ENCODE measurements at places on chromosomes 5 and 9.
A peak's percentile ranks its signal among the peaks of the same experiment; 100 is the strongest.

DNA sequence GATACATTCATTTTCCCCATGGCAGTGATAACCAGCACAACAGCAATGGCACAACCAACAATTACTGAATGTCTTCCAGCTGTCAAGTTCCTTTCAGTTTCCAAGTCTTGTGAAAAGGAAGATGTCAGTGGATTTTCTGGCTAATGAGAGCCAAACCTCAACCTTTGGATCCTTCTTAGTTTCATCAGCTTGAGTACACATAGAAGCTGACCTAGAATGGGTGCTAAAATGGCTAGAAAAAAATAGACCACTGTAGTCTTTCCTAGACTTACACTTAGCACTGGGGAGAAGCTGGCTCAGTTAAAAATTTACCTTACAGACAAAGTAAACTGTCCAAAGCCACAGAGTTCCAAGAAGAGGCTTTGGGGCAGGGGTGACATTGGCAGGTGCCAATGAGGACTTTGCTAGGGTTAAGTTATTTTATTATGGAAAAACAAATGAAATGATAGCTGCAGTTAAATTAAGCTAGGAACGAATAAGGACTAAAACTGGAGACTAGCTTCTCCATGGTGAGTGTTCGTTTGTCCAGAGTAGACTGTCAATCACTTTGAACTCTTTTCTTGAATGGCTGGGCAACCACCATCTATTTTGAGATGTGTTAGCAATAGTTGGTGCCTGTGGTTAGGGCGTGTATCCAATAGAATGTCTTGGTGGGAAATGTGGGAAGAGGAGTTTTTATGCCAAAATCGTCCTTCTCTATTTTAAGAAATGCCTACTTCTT lies 25.9 kb upstream of the TXN start:
- no peak for DNase-seq

- peak; percentile 65 for DNase-seq
Measured at GRCh38 chr9:96317335-96317980, 15.5 kb upstream of the HSD17B3 start.

- no peak for DNase-seq
Measured at GRCh38 chr5:17897776-17898175, 263.5 kb downstream of the TAF11L14 start.

DNA sequence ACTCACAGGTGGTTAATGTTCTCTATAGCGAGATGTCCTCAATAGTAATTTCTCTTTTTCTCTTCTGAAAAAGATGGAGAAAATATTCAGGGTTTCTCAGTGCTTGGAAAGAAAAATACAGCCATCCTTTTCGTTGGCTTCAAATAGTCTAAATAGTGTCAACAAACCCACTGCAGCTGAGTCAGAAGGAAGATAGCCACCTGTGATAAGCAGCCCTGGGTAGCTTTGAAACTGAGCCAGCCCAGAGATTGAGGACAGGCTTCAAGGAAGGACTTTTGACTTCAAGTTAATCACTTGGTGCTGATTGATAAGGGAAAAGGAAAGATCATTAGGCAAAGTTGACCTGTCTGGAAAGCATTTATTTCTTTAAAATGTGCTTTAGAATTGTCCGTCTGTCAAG lies 78.7 kb upstream of the TYRP1 start:
- DNase-seq = no peak

DNA sequence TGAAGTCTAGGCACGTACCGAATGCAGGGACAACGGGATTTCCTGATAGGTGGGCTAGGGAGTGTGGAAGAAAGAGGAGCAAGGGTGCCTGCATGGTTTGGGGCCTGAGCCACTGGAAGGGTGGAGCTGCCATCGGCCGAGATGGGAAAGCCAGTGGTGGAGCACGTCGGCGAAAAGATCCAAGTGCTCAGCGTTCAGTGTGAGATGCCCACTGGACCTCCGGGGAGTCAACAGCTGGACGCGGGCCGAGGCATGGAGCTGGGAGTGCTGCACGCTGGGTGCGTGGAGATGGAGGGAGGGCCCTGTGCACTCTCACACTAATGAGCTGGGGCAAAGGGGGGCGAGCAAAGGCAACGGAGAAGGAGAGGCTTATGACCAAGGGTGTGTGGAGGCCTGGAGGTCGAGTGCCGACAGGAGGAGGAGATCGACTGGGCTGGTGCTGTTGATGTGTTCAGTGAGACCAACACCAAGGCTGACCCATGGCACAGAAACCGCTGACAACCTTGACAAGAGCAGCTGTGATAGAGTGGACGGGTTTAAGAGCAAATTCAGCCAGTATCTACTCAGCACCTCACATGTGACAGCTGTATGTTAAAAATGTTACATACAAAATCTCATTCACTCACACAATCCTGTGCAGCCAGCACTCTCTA lies 85.7 kb downstream of the STK10 start:
- no peak for DNase-seq

GRCh38 chr9:137459601-137460362 lies 648 bp upstream of the NSMF start:
- DNase-seq = no peak

GRCh38 chr5:122847687-122848081 lies 2.3 kb downstream of the SNX24 start:
- no peak for DNase-seq

GRCh38 chr5:180918380-180918779 lies 19.4 kb downstream of the BTNL8 start:
- no peak for DNase-seq

- DNase-seq = no peak
Measured at GRCh38 chr5:18395126-18396110, 761.2 kb downstream of the TAF11L14 start.

- peak; percentile 46 for DNase-seq
Measured at GRCh38 chr9:5479994-5480694, 29.8 kb downstream of the CD274 start.

GRCh38 chr9:28720746-28721145 lies 1147.5 kb upstream of the C9orf72 start:
- DNase-seq = no peak

DNA sequence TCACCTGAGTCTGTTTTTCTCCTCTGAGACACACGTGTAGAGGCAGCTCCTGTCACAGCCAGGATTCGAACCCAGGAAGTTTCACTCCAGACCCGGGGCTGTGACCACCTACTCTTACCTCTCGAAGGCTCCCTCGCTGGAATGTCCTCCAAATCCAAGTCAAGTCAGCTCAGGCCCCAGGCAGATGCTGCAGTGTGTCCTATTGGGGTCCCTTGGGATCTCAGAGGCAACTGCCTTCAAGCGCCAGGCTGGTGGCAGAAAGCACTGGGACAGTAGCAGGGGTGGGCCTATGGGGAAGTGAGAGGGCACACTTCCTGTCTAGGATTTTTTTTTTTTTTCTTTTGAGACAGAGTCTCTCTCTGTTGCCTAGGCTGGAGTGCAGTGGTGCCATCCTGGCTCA lies 762 bp upstream of the ST6GALNAC4 start:
- no peak for DNase-seq

GRCh38 chr9:82184524-82184923 lies 196.0 kb downstream of the SPATA31D1 start:
- DNase-seq = no peak

GRCh38 chr9:123282362-123283047 lies 14.1 kb upstream of the STRBP start:
- DNase-seq = no peak

GRCh38 chr9:1962122-1962521 lies 53.0 kb upstream of the SMARCA2 start:
- DNase-seq = no peak

DNA sequence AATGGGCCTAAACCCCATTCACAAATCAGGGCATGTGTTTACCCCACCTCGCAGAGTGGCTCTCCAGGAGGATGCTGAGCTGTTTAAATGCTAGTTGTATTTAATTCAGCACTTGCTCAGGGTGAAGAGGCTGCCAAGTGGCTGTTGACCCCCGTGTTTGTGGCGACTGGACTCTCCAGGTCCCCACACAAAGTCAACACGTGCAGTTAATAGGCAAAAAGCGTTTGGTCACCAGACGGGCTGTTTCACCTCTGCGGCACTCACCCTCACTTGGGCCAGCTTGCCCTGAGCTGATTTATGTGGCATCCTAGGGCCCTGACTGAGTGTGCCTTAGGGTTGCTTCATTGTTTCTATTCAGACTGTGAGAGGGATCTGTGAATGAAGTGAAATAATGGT lies 152.3 kb downstream of the GAS1 start:
- no peak for DNase-seq

GRCh38 chr5:33621514-33621913 lies 180.7 kb downstream of the TARS1 start:
- DNase-seq = no peak

DNA sequence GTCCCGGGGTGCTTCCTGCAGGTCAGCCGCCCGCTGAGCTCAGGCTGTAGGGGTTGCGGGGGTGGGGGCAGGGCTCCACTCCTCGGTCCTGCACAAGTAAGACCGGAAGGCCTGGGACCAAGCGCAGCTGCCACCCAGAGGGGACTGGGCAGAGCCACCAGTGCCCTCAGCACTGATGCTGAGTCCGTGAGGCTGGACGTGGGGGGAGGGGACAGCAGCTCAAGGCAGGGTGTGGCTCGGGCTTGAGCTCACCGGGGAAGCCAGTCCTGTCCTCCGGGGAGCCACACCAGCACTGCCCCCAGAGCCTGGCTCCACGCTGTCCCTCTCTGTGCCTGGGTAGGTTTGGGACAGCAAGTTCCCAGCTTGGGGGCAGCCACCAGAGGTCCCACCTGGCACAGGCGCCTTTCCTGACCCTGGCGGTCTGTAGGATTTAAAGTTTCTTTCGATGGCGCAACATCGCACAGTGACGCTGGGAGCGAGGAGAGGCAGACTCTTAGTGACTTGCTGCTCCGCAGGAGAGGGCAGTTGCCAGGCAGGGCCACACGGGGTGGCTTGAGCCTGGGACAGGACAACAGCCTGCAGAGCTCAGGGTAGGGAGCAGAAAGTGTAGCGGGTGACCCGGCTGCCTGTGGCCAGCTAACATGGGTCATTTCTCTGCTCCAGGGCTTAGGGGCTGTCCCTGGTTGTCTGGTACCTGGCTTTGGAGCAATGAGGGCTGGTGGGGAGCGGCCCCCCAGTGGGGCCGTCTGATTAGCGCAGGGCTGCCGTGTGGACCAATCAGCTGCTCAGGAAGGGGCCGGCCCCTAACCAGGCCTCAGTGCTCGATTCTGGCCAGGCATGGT lies 5.7 kb downstream of the LCN1 start:
- no peak for DNase-seq

GRCh38 chr5:126988021-126988569 lies 42.3 kb downstream of the MARCHF3 start:
- peak; percentile 64 for DNase-seq

DNA sequence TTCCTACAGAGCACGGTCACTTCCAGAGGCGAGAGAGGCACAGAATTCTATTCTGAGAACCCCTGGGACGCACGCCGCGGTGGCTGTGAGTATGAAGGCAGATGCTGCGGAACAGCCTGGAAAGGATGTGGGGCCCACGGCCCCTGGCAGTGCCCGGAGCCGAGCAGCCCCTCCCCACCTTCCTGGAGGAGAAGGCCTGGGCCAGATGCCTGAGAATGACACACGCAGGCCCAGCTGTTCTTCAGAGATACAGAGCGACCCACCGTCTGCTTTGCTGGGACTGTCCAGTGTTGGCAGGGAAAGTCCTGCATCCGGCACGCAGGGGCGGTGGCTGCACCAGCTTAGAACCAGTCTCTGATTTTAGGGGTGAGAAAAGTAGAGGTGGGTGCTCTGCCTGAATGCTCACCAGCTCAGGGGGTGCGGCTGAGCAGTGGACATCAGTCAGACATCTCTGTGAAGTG lies 116.7 kb upstream of the LPCAT1 start:
- no peak for DNase-seq

GRCh38 chr5:135444881-135445280 lies 2.3 kb downstream of the DCANP1 start:
- DNase-seq = no peak

DNA sequence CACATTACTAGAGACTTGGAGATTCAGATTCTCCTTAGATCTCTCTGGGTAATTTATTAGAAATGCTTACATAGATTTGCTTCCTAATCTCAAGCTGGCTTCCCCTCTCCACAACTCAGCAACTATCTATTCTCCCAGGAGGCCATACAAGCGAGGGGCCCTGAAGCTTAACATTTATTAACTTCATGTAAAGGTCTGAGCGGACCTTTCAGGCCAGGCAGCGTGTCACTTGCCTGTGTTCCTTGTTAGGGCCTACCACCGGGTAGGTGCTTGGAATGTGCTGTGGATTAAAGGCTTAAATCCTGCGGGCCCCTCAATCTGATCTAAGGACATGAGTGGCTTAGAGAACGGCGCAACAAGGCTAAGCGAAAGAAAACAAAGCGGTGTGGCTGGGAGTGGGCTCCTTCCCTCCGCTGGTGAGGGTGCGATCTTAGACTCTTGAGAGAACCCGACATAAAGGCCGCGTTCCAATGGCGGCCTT lies 712 bp upstream of the HSPA4 start:
- no peak for DNase-seq

DNA sequence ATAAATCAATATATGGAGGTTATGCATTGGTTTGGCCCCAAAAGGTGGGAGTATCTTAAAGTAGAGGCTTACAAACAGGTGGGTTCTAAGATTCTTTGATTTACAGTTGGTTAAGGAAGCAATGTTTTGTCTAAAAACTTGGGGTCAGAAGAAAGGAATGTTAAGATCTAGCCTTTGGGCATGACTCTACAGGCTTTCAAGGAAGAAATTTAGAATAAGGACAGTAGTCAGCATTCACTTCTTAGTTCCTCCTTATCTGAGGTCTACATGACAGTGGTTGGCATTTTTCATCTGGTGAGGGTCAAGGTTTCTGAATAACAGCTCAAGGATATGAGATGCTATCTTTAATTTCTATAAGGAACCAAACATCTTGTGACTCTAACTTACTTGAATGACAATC lies 122.8 kb downstream of the CAMK4 start:
- no peak for DNase-seq

Data from GM13976 (cell line).